Activated CD4-positive, alpha-beta memory T cell treated with anti-CD3 and anti-CD28 coated beads for 36 hours (primary cell): ENCODE measurements at places on chromosomes 13 and 19. TPM values are rescaled to one million over a fixed set of nuclear protein-coding genes. Genes with fewer than 3 reads are reported as not detected.

DNA sequence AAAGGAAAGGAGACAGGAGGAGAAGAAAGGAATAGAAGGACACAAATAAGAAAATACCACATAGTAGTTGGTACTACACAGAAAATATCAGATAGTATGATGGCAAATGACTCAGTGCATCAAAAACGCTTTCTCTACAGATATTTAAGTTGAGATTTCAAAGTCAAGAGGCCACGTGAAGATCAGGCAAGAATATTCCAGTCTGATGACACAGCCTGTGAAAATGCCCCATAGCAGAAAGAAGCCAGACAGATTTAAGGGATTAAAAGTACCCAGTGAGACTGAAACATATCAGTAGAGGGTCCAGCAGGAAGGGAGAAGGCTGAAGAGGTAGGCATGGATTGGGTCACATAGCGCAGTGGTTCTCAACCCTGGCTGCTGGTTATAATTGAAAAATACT, 113.7 kb downstream of the VWA8 start:
- no peaks in the 10 kb centered on the region for H3K27me3 ChIP-seq
- no peaks in the 10 kb centered on the region for H3K4me1 ChIP-seq
- H3K36me3 ChIP-seq = peaks cover 16% of the 10 kb centered on the region

Gene ACER1
- total RNA-seq = 0.14 TPM

GRCh38 chr19:16285769-16286498, 38.7 kb upstream of the KLF2 start:
- no peaks in the 10 kb centered on the region for H3K27me3 ChIP-seq
- no peak overlapping the region for H3K27ac ChIP-seq
- no peak for DNase-seq
- no peak overlapping the region for H3K4me3 ChIP-seq
- peaks cover 19% of the 10 kb centered on the region for H3K4me1 ChIP-seq
- no peaks in the 10 kb centered on the region for H3K36me3 ChIP-seq

Gene ZNF536
- total RNA-seq = not detected

- no peak overlapping the region for H3K4me3 ChIP-seq
- peaks cover 31% of the 10 kb centered on the region for H3K4me1 ChIP-seq
- H3K27me3 ChIP-seq = no peaks in the 10 kb centered on the region
- no peak for DNase-seq
- H3K36me3 ChIP-seq = no peaks in the 10 kb centered on the region
These were observed 1.5 kb upstream of the MED25 start for GRCh38 chr19:49816590-49816989.
